ENCODE measurements at places on chromosomes 1 and 21.

DNA sequence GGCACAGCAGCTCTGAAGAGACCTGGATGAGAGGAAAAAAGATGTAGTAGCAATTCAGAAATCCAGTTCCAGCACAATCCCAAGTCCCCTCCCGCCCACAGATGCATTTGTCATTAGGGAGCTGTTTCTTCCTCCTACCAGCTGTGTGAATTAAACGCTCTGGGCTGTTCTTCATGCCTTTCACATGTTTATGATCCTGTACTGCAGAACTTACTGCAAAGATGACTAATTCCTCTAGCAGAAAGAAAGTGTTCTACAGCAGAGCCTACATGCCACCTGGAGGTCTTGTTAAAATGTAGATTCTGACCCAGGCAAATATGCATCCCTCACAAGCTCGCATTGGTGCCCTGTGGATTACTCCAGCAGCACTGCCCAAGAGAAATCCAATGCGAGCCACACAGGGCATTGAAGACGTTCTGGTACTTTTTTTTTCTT, 6.5 kb downstream of the ENO1 start:
- no peak for DNase-seq

GRCh38 chr1:52907812-52908153, 13.8 kb downstream of the ECHDC2 start:
- no peak for DNase-seq

GRCh38 chr1:178539291-178539690, 26.4 kb downstream of the TEX35 start:
- DNase-seq, result no peak

- DNase-seq, result peak; percentile 58
Observed at GRCh38 chr1:234600418-234601281, 9.3 kb downstream of the IRF2BP2 start.

DNA sequence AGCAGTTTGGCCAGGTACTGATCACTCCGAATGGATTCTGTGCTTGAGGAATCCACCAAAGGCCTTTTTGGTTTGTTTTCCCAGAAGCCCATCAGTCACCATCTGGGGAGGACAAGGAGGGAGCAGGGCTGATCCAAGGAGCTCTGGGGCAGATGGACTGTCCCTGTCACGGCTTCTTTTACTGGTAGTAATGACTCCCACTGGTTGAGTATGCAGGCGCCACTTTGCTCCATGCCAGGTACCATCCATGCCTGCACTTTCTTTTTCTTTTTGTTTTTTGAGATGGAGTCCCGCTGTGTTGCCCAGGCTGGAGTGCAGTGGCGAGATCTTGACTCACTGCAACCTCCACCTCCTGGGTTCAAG, 101.7 kb downstream of the UBIAD1 start:
- no peak for DNase-seq

GRCh38 chr1:112935461-112936111, 20.4 kb downstream of the SLC16A1 start:
- DNase-seq, result no peak

- DNase-seq, result no peak
Observed at GRCh38 chr1:44685881-44686280, 11.4 kb downstream of the ARMH1 start.

- DNase-seq, result no peak
Observed at GRCh38 chr21:35298757-35299156, 249.7 kb upstream of the RUNX1 start.

GRCh38 chr1:111241797-111242196, 14.3 kb downstream of the CHI3L2 start:
- no peak for DNase-seq

- peak; percentile 92 for DNase-seq
Observed at GRCh38 chr1:164895026-164895912, 336.3 kb downstream of the PBX1 start.

GRCh38 chr21:31688603-31689368, 29.3 kb downstream of the SOD1 start:
- no peak for DNase-seq

- DNase-seq, result no peak
Observed at GRCh38 chr1:40392221-40392620, 18.7 kb downstream of the SMAP2 start.

GRCh38 chr1:100358210-100358609, 5.9 kb downstream of the CDC14A start:
- DNase-seq, result no peak

DNA sequence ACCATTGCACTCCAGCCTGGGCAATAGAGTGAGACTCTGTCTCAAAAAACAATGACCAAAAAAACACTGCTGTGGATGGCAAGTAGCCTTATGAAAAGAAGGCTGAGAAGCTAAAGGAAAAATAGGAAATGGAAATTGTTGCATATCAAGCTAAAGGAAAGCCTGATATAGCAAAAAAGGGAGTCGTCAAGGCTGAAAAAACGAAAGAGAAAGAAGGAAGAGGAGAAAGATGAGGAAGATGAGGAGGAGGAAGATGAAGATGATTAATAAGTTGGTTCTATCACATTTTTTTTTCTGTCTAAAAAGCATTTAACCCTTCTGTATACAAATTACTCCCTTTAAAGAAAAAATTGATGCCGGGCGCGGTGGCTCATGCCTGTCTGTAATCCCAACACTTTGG, 10.2 kb upstream of the PRDX1 start:
- no peak for DNase-seq

DNA sequence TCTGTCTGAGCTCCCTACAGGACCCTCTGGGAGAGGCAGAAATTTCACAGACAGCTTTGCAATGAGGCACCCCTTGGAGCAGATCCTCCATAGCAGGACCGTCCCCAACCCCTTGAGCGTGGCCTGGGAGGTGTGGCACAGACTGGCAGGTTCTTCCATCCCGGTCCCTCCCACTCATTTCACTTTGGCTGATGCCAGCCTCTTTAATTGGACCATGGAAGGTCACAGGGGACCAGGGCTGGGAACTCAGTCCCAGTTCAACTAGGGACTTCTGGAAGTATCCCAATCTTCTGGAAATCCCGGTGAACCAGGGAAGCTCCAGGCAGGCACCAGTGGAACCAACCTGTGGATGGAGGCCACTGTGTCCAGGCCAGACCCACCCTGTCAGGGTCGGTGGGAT, 83.7 kb downstream of the SPSB1 start:
- DNase-seq, result no peak

DNA sequence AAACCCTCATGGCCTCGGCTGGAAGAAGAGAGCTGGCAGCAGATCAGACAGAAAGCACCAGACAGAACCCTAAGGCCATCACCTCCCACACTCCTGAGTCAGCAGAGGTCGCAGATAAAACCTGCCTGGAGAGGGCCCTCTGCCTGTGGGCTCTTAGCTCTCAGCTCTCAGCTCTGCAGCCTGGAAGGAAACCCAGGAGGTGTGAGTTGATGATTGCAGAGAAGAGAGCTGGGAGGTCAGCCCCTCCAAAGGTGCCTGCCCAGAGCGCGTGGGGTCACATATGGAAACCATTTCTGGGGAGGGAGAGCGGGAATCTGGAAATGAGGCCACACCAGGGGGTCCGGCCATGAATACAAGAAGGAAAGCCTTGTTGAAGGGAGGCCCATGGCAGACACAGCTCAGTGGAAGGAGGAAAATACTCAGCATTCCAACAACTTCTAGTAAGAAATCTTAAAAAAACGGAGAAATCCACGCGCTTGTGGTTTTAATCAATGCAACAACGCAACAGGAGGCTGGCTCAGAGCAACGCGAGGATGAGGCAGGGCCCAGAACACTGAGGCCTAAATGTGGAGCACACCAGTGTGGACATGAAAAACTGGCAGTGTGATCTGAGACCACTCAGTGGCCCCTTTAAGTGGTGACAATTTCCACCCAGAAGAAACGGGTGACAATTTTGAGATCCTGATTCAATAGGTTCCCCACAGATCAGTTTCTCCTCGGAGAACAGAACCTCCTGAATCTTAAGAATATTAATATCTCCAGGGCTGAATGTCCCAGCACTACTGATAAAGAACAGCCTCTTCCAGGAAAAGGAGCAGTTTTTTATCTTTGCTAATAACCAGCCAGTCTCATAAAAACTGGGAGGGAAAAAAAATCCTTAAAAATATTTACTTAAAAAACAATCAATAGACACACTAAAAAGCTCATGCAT, 45.7 kb downstream of the PSMG1 start:
- DNase-seq, result no peak

GRCh38 chr21:27840262-27840661, 873.4 kb upstream of the ADAMTS5 start:
- DNase-seq, result no peak

DNA sequence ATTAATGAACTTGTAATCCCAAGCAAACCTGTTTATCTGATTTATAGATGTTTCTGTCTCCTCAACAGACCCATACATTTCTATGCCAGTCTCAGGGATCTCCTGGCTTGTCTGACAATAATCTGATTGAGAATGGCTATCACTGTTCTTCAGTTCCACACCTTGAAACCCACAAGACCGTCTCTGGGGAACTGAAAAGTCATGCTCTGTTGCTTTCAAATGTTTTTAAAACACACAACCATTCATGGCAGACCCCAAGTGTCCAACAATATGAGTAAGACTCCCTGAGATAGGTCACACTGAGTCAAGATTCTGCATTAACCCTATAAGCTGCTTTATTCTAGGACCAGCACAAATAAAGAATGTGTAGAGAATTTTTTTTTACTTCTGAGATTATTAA, 611.2 kb upstream of the PLXNA2 start:
- no peak for DNase-seq

DNA sequence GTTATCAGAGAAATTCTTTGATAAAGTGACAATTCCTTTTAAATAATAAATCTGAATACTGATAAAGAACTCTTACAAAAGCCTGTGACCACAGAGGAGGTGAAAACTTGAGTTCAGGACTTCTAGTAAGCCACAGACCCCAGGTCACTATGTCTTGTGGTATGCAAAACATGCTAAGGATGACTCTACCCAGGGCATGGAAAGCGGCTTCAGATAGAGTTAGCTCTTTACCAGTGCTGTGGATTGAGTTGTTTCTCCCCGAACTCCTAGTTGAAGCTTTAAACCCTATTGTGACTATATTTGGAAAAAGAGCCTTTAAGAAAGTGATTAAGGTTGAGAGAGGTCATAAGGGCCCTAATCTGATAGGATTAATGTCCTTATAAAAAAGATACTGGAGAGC, 42.3 kb downstream of the HLX start:
- no peak for DNase-seq

- no peak for DNase-seq
Observed at GRCh38 chr1:30088594-30088993, 634.8 kb downstream of the MATN1 start.

GRCh38 chr1:46218443-46218842, 15.3 kb downstream of the LURAP1 start:
- peak; percentile 12 for DNase-seq

DNA sequence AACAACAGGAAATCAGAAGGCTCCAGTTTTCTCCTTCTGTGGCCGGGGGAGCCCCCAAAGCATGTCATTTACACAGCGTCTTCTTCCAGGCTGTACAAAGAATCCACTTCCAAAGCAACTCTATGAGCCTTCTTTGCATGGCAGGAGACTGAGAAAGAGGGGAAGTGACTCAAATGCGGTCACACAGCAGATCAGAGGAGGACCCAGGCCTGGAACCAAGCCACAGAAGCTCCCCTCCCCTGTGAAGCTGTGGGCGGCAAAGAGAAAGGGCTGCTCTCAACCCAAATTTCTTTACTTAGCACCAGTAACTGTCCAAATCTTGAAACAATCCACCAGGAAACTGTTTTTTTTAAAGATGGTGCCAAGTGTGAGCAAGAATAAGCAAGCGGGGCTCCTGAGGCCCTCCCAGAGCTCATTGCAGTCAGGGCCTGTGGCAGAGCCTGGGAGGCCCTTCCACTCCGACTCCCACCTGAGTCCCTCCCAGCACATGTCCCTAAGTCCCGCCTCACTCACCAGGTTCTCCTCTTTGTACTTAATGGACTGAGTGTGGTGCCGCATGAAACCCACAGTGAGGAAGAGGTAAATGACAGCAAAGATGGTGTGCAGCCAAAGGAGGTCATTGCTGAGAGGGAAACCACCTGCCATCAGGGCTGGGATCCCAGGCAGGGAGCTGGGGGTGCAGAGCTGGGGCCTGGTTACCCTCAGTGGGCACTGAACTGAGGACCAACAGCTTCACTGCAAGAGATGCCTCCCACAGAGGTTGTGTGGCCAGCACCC, 15.9 kb downstream of the TMEM63A start:
- DNase-seq, result no peak

DNA sequence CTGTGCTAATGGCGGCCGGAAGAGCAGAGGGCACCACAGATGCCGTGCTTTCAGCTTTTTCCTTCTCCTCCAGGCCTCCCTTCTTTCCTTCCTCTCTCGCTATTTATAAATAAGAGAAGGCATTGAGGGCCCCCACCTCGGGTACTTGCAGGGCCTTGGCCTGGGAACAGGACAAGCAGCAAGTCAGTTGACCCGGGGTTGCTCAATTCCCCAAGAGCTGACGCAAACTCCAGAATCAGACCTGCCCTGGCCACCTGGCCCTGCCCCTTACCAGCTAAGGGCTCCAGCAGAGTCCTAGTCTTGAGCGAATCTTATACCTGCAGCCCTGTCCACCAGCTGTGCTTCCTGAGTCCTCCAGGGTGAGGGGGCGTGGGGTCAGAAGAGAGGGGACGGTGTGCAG, 13.5 kb downstream of the TNFRSF1B start:
- no peak for DNase-seq

DNA sequence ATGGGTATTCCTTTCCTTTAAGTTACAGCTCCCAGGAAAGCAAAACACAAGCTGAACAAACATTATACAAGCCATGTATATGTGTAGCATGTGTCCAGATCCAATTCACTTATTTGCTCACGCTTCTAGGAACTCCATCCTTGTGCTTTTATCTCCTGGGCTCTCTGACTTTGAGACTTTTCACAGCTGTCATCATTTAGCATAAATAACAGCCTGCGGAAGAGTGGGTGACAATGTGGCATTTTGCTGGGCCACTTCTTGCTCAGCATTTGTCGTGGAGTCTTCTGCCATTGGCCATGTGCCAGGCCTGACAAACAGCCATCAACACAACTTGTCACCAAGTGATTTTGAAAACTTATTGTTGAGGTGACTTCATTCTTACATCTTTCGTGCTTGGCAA, 164.3 kb downstream of the KIF26B start:
- DNase-seq, result no peak

- no peak for DNase-seq
Observed at GRCh38 chr1:37410815-37411214, 63.6 kb upstream of the ZC3H12A start.

DNA sequence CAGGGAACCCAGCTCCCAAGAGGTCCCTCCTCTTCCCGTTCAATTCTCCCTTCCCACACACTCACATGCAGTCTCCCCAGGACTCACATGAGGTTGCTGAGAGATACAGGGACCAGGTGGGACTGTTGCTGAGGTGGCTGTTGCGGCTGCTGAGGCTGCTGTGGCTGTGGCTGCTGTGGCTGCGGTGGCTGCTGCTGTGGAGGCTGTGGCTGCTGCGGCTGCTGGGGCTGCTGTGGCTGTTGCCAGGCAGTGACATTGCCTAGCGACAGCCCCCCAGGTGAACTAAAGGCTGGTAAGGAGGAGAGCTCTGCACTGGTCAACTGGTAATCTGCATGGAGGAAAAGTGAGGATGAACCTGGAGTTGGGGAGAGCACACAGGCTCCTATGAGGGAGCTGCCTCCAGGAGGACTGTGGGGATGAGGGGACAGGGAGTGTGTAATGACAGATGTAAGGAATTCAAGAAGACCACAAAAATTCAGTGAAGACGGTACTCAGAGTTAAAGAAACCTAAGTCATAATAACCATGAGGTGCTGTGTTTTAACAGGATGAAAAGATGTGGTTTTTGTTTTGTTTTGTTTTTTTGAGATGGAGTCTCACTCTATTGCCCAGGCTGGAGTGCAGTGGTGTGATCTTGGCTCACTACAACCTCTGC, 31.8 kb downstream of the MEF2D start:
- no peak for DNase-seq
